MCF 10A (cell line): ENCODE measurements at places on chromosomes 2 and 18. TPM values are rescaled to one million over a fixed set of nuclear protein-coding genes. Genes with fewer than 3 reads are reported as not detected.

CKAP2L gene
- total RNA-seq: 14.7 and 21.6 TPM in 2 replicates

TDRD15 gene
- total RNA-seq: not detected in 2 replicates

PSME4 gene
- total RNA-seq: 54.8 and 65.2 TPM in 2 replicates

DNA sequence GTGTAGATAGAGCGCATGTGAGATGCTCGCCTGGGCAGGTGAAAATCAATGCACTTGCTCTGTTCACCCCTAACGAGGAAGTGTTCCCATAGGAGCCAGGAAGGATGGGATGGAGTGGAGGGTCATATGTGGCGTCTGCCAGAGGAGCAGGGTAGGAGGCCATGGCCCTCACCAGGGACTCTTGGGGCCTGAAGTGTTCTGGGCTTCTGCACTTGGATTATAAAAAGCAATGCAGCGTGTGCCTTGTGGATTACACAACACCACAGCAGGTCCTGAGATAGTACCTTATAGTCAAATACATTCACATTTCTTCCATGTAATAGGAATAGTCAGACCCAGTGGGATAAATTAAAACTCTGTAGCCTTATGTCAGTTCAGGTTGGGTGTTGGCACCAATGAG is 100.1 kb downstream of the CABLES1 start:
- DNase-seq: no peak

- no peak for DNase-seq
These were observed 278.0 kb downstream of the EPHA4 start for GRCh38 chr2:221293949-221294742.

GRCh38 chr2:86142436-86143257 is 36.6 kb downstream of the PTCD3 start:
- no peak for DNase-seq

- DNase-seq: no peak
These were observed 78.9 kb upstream of the NT5C1B start for GRCh38 chr2:18668221-18668620.
